ENCODE measurements at places on chromosomes 4 and X.
A peak's percentile ranks its signal among the peaks of the same experiment; 100 is the strongest.

DNA sequence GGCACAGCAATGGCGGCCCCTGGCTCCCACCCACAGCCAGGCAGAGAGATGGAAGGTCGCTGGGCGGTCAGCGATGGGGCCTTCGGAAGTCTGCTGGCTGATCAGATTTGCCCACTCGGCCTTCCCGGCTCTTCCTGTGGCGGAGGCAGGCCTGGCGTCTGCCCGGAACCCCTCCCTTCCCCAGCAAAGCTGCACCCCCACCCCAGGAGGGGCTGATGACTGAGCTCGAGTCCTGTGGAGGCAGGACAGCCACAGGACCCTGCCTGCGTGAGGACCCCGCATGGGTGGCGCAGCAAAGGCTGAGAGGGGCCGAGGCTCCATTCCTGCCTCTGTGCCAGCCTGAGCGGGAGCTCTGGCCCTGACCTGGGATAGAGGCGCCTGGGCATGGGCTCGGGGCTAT lies 34.8 kb downstream of the TACC3 start:
- DNase-seq, result peak; percentile 42

GRCh38 chr4:41475402-41475801 lies 62.6 kb upstream of the LIMCH1 start:
- no peak for DNase-seq

- DNase-seq, result no peak
These were observed 19.7 kb upstream of the SPCS3 start for GRCh38 chr4:176300036-176300435.

DNA sequence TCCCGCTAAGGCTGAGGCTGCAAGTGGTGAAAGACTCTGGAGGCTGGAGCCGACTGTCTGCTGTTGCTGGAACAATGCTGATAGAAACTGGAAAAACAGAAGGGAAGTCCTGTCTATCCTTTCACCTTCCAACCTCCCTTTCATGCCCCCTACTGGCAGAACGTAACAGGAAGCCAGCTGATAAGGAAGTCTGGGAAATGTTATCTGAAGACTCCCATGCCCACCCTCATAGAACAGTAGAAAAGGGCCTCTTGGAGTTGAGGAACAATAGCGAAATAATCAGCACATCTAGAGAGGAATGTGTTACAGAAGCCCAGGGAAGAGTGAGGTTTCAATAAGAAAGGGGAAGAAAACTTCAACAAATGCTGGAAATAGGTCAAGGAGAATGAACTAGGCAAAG lies 117.1 kb upstream of the DKK2 start:
- peak; percentile 6 for DNase-seq

GRCh38 chr4:108141213-108141950 lies 27.4 kb downstream of the LEF1 start:
- no peak for DNase-seq

DNA sequence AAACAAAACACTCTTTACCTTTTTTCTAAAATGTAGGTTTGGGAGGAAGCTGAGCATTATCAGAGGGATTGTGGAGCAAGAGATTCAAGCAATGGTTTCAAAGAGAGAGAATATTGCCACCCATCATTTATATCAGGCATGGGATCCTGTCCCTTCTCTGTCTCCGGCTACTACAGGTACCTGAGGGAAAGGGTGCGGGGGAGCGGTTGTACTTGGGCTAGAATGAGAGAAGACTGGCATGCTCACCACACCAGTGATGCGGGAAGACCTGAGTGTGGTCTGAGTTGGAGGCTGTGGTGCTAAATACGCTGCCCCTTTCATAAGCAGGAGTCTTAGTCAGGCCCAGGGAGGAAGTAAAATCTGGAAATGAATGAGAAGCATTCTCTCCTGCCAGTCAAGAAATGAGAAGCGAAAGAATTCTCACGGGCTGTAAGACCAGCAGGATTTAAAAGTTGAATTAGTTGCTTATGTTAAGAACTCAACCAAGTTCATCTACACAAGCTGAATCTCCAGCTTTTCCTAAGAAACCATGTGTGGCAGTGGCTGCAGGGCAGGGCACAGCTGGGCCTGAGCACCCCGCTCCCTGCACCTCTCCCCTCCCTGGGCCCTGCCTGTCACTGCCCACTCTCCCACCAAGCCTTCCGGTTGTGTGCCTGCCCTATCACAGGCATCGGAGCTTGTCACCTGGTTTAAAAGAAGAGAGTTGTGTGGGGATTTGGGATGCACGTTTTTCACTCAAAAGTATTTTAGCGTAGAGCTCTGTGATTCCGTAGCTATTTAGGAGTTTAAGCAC lies 24.8 kb upstream of the MSANTD1 start:
- DNase-seq, result no peak

GRCh38 chr4:127383666-127384065 lies 249.1 kb upstream of the INTU start:
- DNase-seq, result no peak

DNA sequence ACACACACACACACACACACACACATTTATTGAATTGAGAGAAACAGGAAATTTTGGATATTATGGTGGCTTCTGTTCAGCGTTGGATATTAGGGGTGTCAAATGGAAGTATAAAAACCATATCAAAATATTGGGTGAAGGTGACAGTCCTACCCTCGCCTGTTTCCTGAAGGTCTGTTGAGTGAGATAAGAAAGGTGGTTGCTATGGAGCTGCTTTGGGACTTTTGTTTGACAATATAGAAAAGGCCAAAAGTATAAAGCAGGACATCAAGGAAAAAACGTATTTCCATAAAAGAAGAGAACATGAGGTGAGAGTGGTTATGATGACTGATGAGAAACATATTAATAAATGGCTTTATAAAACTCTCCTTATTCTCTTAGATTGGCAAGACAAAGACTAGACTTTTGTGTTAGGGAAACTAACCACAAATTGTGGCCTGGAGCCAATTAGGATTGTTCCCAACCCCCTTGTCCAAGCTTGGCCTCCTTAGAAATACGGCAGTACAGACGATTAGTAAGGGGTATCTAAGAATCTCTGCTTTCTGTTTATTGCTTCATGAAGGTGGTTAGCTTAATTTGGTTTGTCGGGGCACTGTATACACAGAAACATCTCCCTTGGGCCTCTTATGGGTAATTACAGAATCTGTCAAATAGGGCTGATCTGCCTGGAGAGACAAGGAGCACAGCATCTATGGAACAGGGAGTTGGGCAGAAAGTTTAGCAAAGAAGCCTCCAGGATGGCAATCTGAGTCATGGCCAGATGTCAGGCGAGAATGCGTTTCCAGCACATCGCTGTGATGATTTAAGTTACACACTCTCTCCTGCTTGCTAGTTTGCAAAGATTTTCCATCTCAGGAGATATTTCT lies 198.0 kb downstream of the CBR4 start:
- peak; percentile 53 for DNase-seq

DNA sequence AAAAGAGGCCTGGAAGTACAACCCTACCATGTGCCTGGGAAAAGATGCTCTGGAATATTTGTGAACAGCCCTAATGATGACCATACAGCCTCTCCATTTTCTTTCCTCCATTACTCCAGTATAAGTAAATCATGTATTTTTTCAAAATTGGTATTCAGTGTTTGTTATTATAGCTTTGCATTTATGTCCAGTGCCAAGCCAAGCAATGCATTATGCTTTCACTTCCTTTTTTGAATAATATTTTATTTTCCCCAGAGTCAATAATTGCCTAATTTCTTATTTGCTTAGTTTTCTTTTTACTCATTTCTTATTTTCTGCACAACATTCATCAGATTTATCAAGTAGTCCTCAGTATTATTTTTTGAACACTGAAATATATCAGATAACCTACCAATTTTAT lies 49.3 kb upstream of the EOLA2 start:
- DNase-seq, result no peak

- no peak for DNase-seq
These were observed 3.6 kb upstream of the LEF1 start for GRCh38 chr4:108172231-108172752.

GRCh38 chr4:69781458-69782418 lies 21.3 kb upstream of the SULT1B1 start:
- no peak for DNase-seq

GRCh38 chr4:172379834-172380233 lies 566.6 kb downstream of the GALNTL6 start:
- no peak for DNase-seq

DNA sequence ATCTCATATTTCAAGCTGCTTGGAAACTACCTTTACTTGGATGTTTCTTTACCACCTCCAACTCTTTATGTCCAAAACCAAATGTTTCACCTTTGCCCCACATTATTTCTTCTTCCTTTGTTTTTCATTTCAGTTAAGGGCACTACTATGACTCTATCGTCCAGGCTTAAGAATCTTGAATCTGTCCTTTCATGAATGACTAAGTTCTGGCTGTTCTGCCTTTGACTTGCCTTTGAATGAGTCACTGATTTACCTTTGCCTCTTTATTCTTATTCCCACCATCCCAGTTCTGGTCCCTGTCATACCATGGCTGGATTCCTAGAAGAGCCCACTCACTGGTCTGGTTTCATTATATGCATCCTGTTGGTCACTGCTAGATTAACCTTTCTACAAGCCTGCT lies 30.6 kb upstream of the PLAC1 start:
- no peak for DNase-seq

DNA sequence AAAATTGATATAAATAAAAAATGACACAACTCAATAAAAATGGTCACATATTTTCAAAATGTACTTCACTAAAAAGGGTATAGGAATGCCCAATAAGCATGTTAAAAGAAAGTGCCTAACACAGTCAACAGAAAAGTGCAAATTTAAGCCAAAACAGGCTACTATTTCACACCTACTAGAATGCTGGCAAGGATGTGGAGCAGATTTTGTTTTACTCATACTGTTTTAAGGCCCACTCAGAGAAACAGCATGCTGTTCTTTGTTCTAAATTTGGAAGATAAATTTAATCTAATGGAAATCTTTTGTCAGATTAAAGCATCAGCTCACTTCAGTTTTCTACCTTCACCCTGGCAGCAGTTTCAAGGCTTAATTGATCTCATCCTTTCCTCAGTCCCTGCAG lies 576.8 kb upstream of the HS3ST1 start:
- no peak for DNase-seq

- no peak for DNase-seq
These were observed 53.9 kb upstream of the TENM3 start for GRCh38 chr4:182189103-182189878.

DNA sequence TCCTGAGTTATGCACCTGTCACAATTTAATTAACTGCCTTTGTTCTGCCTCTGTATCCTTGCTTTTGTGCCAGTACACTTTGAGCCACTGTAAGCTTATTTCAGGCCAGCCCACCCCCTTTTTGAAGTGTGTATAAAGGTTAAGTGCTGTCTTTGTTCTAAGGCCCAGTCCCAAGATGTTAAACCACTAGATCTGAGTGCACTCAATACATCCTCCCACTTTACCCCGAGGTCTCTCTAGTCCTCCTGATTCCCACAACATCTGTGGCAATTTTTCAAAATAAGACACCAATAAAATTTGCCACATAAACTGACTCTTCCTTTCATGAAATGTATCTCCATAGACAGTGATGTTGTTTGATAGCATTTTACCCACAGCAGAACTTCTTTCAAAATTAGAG lies 124.1 kb upstream of the SPIN4 start:
- DNase-seq, result no peak

DNA sequence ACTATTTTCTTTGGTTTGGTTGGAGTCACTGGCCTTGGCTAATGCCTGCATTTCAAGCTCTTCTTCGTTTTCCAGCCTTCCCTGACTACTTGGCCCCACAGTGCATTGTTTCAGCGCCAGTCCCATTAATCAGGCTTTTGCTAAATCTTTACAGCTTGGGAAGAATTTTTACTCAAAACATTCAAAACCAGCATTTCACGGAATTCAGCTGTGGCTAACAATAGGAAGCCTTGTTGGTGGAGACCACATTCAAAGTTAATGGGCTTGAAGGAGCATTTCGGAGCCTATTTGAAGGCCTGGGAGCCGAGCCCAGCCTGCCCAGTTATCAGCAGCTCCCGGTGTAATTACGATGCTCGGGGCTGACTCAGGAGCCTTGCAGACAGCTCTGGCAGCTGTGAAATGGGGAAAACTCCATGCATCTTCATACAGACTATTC lies 30.8 kb upstream of the VCX2 start:
- DNase-seq, result no peak

DNA sequence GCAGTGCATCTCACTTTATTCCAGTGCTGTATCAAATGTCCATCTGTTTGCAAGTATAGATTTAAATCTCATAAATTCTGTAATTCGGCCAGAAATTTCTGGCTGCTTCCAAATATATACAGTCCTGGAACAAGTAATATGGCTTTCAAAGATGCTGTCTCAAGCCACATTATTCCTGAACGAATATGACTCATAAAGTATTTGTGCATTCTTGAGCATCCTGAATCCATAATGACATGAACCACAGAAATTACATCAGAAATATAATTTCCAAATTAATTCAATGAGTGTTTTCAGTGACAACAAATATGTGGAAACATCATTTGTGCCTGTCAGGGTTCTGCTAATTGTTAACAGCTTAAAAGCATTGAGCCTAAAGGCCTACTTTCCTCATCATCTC lies 140.9 kb upstream of the HPGD start:
- no peak for DNase-seq
